ENCODE measurements at places on chromosomes 1 and 21.
A peak's percentile ranks its signal among the peaks of the same experiment; 100 is the strongest.

GRCh38 chr1:119286587-119287181 is 81.9 kb upstream of the HAO2 start:
- no peak for DNase-seq

DNA sequence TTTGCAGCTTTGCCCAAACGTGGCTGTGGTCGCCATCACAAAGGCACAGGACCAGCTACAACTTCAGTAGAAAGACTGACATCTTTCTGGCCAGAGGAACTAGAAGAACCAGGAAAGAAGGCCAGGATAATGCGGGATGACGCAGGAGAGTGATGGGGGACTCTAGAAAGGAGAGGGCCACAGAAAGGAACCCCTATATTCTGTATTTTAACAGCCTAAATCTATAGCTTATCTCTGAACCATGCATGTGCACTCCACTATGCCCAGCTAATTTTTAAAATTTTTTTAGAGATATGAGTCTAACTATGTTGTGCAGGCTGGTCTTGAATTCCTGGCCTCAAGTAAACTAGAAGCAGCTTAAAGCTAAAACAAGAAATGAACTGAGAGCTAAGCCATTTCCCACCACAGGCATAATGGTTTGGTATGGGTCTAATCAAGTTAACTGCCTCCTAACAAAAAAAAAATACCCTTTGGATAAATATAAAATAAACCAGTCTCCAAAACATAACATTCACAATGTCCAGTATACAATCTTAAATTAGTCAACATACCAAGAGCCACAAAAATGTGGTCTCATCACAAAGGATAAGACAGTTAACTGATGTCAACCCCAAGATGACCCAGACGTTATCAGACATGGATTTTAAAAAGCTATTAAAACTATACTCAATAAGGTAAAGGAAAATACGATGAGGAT is 18.0 kb downstream of the LTN1 start:
- DNase-seq: no peak

DNA sequence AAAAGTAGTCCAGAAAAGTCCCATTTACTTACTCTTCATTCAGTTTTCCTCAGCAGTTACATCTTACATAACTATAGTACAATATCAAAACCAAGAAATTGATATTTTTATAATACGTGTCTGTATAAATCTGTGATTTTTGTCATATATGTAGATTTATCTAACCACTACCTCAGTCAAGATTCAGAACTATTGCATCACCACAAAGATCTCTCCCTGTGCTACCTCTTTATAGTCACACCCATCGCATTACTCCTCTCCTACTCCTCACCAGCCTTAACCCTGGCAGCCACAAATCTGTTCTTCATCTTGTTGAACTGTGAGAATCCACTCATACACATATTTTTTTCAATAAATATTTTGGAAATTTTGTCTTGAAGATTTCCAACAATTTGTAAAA is 72.5 kb downstream of the RALGPS2 start:
- no peak for DNase-seq

DNA sequence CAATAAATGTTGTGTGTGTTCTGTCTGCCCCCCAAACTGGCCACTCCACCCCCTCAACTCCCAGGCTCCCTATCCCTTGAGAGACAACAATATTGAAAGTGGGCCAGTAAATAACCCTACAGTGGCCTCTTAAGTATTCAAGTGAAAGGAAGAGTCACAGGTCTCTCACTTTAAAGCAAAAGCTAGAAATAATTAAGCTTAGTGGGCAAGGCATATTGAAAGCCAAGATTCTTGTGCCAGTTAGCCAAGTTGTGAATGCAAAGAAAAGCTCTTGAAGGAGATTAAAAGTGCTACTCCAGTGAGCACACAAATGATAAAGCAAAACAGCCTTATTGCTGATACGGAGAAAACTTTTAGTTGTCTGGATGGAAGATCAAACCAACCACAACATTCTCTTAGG is 158.4 kb downstream of the GABPA start:
- no peak for DNase-seq

DNA sequence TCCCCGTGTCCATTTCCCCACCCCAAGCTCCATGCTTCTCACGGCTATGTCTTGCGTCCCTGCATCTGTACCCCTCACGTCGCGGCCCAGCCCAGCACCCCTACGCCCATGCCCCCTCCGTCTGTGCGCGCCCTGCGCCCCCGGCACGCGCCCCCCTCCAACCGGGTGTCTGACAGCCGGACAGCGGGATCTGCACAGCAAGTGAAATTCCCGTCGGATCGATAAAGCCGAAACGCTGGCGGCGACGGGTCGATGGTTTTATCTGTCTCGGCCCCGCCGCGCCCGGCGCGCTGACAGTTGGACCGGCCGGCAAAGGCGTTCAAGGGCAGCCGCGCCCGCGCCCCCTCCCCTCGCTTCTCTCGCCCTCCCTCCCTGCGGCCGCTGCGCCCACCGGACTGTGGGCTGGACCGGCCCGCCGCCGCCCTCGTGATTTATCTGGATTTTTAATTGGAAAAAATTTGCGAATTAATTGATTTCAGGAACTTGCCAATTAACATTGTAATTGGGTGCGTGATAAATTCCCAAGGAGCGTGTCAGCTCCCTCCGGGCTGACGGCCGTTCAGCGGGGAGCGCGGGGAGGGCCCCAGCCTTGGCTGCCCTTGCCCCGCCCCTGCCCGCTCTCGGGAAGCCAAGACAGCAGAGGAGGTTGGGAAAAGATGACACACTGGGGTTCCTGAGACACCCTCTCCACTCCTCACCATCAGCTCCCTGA is 57.1 kb downstream of the TMEM53 start:
- no peak for DNase-seq

GRCh38 chr1:160408864-160409263 is 8.5 kb downstream of the VANGL2 start:
- DNase-seq: no peak

- no peak for DNase-seq
Measured at GRCh38 chr1:56572334-56573050, 6.9 kb downstream of the PLPP3 start.

- DNase-seq: no peak
Measured at GRCh38 chr1:222373216-222373615, 174.7 kb downstream of the HHIPL2 start.

DNA sequence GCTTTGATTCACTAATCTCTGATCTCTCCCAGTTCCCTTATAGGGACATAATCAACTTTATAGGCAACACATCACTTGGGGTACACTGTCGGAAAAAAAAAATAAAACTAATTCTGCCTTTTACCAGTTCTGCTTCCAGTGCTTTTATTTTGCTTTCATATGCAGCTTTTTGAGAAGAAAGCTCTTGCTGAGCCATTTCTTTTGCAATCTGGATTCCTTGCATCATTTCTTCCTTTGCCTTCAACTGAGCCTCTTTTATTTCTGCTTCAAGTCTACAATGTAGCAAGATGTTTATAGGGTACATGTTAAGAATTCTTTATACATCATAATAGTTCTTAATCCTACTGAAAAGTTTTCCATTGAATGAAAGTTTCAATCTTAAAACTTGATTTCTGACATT is 30.6 kb downstream of the KIF14 start:
- no peak for DNase-seq

GRCh38 chr1:15100121-15100879 is 53.2 kb upstream of the TMEM51 start:
- no peak for DNase-seq

- no peak for DNase-seq
Measured at GRCh38 chr1:69175053-69175452, 392.7 kb upstream of the LRRC7 start.

- DNase-seq: no peak
Measured at GRCh38 chr1:30375156-30375555, 348.2 kb downstream of the MATN1 start.

- no peak for DNase-seq
Measured at GRCh38 chr1:220828950-220829586, 42.4 kb downstream of the MTARC1 start.

DNA sequence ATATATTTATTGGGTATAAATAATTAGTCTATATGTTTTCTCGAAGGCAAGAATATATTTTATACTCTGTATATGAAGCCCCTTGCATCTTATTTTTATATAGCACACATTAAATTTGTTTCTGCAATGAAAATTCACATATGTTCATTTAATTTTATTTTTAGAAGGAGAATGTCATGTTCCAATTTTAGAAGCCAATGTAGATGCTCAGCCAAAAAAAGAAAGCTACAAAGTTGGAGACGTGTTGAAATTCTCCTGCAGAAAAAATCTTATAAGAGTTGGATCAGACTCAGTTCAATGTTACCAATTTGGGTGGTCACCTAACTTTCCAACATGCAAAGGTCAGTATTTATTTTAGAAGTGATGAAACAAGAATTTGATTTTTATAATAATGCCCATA is 16.6 kb downstream of the CFHR5 start:
- no peak for DNase-seq

DNA sequence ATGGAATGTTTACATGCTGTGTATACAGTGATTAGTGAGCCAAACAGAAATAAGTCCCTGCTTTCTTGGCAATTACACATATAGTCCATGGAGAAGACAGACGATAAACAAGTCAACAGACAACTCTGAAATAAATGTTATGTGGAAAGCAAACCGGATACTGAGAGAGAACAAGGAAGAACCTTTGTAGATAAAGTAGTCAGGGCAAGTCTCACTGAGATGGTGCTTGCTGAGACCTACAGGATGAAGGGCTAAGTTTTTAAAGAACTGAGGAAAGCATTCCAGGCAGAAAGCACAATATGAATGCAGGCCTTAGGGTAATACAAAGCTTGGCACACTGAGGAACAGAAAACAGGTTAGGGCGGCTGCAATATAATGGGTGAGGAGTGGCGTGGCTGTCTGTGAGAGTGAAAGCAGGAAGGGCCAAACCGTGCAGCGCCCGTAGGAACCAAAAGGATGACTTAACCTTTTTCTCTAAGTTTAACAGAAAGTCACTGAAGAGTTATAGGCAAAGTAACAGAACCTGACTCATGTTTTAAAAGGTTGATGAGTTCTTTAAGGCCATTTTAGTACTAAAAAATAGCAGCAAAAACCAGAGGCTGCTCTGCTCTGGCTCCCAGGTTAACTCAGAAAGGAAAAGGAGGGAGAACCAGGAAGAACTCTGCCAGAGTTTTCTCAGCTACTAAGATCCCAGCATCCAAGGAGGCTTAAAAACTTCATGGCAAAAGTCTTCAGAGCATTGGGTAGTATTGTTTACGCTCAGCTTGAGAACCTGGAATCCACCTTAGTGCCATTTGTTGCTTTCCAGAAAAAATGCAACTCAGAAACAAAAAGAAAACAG is 8.7 kb upstream of the TTF2 start:
- DNase-seq: no peak

GRCh38 chr1:24966724-24967346 is 36.8 kb upstream of the RUNX3 start:
- DNase-seq: no peak

- no peak for DNase-seq
Measured at GRCh38 chr1:118396829-118397495, 211.9 kb upstream of the SPAG17 start.

GRCh38 chr1:164473544-164473943 is 85.4 kb upstream of the PBX1 start:
- no peak for DNase-seq

GRCh38 chr1:237133921-237134320 is 91.9 kb downstream of the RYR2 start:
- DNase-seq: no peak

DNA sequence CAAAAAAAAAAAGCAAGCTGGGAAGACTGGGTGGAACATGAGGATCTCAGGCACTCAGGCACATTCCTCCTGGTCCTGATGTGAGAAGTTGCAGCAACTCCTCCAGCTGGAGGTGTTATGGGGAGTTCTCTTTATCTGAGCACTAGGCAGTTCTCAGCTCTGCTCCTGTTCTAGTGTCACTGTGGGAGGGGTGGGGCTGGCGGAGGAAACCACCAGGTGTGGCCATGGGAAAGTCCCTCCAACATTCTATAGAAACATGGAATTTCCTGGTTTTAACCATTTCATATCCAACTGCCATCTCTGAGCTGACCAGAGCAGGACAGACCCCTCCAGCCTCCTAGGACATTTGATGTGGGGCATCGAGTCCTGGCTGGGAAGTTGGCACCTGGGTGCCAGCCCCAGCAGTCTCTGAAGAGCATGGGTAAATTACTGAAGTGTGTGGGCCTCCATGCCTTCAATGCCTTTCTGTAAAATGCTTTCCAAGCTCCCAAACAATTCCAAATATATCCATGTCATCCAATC is 804 bp upstream of the IKBKE start:
- no peak for DNase-seq

- DNase-seq: peak; percentile 79
Measured at GRCh38 chr21:37563641-37564340, 197.2 kb downstream of the DYRK1A start.

DNA sequence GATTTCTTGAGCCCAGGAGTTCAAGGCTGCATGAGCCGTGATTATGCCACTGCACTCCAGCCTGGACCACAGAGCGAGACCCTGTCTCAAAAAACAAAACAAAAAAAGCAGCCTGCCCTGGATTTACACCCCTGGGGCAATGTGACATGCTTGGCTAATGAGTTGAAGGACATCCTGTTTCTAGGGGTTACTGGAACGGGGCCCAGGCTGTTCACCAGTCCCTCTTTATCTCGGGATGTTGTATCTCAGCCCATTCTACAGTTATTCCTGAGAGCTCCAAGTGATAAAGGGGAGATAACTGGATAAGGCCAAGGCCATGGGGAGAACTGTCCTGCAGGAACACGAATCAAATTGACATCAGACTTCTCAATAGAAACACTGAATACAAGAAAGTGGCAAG is 21.7 kb upstream of the S100A2 start:
- DNase-seq: no peak

DNA sequence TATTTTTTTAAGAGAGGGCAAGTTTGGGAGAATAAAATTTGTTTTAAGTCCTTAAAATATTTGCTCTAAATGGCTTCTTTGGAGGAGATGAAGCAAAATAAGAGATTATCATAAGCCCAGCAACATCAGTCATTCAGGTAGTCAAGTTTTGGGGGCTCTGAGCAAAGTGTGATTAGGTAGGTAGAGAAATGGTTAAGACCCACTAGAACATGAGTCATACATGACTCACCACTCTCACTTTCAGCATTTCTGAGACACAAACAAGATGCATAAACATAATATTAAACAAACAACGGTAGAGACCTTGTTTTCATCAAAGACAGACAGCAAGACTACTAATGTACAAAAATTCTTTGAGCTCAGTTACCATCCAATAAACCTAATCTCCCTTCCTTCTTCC is 272.2 kb downstream of the LMO4 start:
- DNase-seq: no peak

- DNase-seq: peak; percentile 50
Measured at GRCh38 chr1:84753516-84754385, 63.5 kb upstream of the SSX2IP start.

DNA sequence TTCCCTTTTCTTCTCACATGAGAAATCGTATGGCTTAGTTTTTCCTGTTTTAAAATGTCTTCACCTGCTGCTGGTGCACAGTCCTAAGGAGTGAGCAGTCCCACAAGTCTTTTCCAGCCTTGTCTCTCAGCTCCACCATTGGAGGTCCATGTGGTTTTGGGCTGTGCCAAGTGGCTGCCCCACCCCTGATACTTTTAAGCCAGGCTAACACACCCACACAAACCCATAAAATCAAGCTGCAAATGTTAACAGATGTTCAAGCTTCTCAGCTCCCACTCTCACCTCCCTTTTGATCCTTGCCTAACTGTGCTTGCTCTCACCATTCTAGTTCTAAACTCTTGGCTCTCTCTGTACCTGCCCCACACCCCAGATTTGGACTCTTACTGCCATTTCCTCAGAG is 74.5 kb upstream of the COL24A1 start:
- no peak for DNase-seq
